ENCODE measurements at places on chromosomes 2 and 18.

DNA sequence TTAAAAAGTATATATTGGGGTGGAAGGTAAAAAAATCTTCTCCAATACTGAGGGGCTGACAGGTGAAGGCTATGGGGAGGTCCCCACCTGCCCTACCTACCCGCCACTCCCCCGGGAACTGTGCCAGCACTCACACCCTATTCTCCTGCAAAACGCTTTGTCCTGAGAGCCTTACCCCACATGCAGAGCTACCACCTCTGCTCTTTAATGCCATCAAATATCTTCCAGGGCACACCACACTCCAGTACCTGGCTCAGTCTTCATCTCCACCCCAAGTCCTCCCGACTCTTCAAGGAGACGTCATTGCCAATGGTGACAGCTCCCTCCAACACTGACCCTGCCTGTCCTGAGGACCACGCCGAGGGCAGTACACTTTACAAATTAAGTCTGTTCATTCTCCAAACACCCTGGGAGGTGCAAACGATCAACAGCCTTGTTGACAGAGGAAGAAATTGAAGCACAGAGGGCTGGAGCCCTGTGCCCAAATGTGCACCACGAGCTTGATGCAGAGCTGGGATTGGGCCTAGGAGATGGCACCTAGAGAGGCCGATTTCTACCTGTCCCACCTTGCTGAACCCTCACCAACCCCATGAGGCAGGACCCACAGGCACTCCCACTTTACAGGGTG lies 6.0 kb upstream of the GPR55 start:
- no peak for DNase-seq

GRCh38 chr2:147572622-147573021 lies 272.2 kb upstream of the ACVR2A start:
- DNase-seq = no peak

- no peak for DNase-seq
Observed at GRCh38 chr2:188282907-188283306, 8.8 kb upstream of the GULP1 start.

- no peak for DNase-seq
Observed at GRCh38 chr2:200428961-200429665, 80.8 kb downstream of the KCTD18 start.

- no peak for DNase-seq
Observed at GRCh38 chr18:36211612-36212065, 24.3 kb downstream of the MOCOS start.

DNA sequence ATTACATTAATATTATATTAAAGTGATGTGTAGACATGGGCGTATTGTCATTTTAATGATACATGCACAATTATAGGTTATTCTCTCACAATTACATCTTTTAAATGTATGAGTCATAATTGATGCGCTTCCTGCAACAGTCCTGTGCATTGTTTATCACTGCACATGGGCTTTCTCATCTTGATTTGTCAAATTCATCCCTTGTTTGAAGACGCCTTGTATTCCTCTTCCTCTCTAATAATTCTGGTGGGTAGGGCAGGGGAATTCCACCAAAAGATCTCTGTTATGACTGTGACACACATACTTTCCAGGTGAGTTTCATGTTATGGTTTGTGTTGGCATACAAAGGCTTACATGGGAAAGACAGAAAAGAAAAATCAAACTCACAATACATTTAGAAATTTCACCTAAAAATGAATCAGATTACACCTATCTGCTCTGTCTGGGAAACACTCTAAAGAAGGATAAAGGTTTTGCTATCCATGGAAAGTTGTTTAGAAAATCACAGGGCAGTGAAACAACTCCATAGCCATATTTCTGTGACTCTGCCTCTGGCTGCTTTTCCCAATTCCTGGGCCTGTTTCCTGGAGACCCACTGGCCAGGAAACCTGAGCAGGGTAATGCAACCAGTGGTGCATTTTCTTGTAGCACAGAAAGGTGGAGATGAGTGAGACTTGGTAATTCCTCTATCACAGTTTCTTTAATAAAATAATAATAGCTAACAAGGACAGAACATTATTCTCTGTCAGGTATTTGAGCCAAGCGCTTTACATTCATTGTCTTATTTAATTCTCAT lies 13.2 kb downstream of the SLC9A2 start:
- no peak for DNase-seq

DNA sequence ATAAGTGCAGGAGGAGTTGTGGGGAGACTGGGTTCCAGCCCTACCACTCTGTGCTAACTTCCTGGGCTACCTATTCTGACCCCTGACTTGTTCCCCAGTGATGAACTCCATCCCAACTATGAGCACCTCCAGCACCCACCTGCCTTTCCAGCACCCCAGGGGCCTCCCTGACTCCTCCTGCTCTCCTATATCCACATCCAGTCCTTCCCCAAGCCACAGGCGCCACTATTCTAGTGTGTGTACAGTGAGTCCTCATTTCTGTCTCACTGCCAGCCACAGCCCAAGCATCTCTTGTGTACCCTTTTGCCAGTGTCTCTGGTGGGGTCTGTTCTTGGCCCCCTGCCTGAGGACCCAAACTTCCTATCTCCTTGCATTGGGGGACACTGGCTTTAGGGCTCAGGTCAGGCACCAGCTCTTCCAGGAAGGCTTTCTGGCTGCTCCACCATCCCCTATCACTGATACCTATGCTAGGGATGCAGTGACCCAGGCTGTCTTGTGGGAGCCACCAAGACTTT lies 145.2 kb downstream of the INHBB start:
- DNase-seq = no peak

DNA sequence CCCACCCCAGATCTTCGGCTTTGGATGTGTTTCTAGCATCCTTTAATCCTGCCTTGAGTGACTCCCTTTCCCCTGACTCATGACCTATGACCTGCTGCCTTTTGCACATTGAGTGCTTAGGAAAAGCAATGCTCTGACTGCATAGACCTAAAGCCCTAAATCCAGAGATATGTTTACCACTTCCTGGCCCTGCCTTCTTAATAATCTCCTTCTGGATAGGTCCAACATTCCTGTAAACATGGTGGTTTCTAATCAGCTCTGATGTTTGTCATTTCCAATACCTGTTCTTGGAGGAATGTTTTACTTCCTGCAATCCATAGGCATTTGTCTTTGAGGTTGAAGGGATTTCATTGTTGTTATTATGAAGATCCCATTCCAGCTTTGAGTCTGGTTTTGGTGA lies 2.3 kb downstream of the SLC3A1 start:
- DNase-seq = no peak

GRCh38 chr2:62370321-62371250 lies 135.4 kb downstream of the TMEM17 start:
- DNase-seq = no peak

DNA sequence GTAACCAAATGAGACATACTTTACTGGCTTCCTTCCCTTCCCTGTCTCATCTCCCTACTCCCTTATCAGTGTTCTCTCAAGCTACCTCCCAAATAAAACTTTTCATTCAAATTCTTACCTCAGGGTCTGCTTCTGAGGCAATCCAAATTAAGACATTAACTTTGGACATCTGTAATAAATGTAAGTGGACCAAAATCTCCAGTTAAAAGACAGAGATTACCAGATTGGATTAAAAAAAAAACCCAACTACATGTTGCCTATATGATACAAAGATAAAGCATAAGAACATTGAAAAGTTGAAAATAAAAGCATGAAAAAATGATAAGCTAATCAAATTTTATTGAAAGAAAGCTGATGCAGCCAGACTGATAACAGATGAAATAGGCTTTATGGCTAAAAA lies 58.8 kb upstream of the ST3GAL5 start:
- DNase-seq = no peak

- no peak for DNase-seq
Observed at GRCh38 chr18:26386002-26386401, 159.8 kb downstream of the TAF4B start.

DNA sequence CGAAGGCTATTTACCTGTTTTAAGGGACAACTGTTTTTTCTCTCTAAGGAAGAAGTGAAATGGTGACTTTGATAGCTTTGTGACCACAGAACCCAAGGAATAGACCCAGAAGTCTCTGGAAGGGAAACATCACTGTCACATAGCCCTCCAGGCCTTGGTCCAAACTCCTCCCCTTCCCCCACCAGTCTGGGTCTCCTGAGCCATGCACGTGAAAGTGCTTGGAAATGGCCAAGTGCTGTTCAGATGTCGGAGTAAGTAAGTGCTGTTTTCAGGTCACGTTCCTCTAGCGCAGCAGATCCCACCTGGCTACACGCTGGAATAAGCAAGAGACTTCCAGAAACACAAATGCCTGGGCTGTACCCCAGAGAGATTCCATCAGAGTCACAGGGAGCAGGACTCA lies 73.0 kb upstream of the AFF3 start:
- DNase-seq = no peak

GRCh38 chr2:88757025-88757424 lies 65.6 kb downstream of the RPIA start:
- DNase-seq = no peak

GRCh38 chr2:128633501-128633900 lies 314.8 kb upstream of the HS6ST1 start:
- DNase-seq = no peak

DNA sequence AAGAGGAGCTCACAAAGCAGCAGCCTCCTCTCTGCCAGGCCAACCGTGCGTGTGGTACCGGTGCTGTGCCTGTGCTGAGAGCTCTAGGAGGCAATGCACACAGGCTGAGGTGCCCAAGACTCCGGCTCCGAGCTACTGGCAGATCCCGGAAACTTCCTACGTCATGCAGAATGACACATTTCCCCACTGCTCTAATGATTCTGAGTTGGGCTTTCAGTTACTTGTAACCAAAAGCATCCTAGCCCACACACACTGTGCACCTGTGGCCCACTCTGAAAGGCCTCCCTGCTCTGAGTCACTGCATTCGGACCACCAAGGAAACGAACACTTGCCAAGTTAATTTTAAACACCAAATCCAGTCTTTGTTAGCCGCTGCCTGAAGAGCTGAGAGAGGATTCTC lies 9.3 kb upstream of the RNU4ATAC start:
- DNase-seq = no peak

GRCh38 chr2:190843890-190844699 lies 36.5 kb upstream of the GLS start:
- DNase-seq = no peak

GRCh38 chr2:31082002-31082401 lies 56.2 kb downstream of the GALNT14 start:
- no peak for DNase-seq

GRCh38 chr18:908758-909724 lies 4.4 kb downstream of the ADCYAP1 start:
- DNase-seq = no peak

DNA sequence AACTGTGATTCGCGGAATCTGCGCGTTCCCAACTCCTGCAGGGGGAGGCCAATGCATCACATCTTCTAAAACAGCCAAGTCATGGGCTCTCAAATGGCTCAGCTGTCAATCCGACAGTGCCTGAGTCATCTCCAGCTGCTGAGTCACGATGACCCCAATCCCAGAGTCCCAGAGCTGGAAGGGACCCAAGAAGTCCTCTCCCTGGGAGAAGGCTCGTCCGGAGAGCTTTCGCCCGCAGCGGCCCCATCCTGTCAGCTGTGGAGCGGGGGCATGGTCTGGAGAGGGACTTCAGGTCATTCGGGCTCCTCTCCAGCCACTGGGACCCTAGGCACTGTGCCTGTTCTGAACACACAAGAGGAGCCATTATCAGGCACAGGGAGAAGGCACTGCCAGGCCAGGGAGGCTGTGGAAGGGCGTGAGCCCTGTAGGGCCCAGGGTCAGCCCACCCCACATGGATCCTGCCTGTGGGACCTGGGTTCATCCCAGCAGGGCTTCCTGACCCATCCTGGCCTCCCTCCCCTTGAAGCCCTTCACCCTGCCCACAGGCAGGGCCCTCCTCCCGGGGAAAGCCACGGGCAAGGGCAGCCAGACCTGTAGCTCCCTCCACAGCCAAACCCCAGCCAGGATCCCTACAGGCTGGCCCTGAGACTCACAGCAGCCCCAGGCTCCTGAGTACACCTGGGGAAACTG lies 47.6 kb upstream of the GPC1 start:
- peak; percentile 23 for DNase-seq

DNA sequence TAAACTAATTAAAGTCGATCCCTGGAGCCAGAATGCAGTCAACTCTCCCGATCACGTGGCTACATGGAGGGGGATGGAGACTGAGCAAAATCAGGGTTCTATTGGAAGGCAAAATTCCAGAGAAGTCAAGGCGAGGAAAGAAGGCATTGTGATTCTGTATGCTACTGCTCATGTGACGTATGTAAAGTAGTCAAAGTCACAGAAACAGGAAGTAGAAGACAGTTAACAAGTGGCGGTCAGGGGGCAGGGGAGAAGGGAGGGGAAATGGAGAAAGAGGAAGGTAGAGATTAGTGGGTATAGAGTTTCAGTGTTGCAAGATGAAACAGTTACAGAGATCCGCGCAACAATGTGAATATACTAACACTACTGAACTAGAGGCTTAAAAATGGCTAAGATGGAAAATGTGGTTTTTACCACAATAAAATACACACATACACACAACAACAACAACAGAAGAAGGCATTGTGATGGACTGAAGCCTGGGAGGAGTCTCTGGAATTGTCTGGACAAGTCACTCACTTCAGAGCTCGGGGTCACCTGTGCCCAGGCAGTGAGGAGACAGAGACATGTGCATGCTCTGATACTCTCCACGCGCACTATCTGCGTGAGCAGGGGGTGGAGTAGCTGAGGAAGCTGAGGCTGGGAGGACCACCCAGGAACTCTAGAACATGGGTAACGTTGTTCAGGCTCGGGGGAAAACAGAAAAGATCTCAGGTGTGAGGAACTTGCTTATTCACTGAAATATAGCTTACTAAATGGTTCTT lies 89.9 kb upstream of the CDCA7 start:
- DNase-seq = no peak

GRCh38 chr2:210481601-210482175 lies 5.1 kb upstream of the LANCL1 start:
- DNase-seq = no peak

- no peak for DNase-seq
Observed at GRCh38 chr2:30177440-30177839, 30.6 kb downstream of the YPEL5 start.

DNA sequence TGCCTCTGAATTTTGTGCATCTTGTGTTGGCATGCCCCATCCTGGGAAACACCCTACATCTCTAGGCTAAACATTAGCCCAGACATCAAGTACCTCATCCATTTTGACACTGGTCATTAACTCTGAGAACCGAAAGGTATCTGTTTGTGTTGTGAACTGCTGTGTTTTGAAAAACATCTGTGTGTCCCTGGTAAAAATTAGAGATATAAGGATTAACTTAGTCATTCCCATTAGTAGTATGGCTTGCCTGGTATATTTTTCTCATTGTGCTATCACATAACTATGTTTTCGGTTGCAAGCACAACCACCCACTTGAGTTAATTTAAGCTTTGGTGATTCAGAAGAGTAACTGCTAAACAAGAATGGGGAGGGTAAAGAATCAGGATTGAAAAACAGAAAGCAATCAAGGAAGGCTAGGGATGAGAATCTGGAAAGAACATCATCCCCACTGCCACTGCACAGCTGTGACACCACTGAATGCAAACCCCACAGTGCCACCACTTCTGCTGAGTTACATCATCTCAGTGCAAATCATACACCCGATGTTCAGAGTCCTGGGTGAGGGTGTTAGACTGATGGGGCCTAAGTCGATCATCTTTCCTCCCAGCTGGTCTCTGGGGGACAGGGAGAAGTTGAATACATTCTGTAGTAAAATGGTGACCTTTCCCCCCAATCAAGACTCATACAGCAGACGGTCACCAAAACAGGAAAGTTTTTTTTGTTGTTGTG lies 234.0 kb downstream of the EPHA4 start:
- no peak for DNase-seq

Measured in thoracic aorta (tissue), 2 donors.